Stimulated activated CD8-positive, alpha-beta memory T cell treated with anti-CD3 and anti-CD28 coated beads, Interleukin-4, amount 100 ng/mL, for 1 hour (primary cell): ENCODE measurements at places on chromosomes 2 and 18.

DNA sequence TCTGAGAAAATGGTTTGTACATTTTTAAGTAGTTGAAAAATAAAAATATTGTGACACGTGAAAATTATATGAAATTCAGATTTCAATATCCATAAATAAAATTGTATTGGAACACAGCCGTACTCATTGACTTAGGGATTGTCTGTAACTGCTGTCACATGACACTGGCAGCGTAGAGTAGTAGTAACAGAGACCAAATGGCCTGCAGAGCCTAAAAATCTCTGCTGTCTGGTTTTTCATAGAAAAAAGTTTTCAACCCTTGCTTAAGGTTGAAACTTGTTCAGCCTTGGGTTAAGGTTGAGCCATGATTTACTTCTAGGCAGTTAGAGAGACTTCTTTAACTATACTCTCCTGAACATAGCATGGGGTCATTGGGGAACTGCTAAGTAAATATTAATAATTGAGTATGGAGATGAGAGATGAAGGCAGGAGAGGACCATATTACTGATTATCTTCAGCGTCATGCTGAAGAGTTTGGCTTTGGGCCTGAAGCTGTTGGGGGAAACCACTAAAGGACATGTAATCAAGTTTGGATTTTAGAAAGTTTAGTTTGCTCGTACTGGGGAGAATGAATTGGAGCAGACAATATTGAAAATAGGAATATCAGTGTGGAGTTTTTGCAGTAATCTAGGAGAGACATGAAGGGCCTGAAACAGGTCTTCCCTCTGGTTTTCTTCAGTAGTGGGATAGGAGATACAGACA is 16.2 kb downstream of the EML4 start:
- DNase-seq: no peak

DNA sequence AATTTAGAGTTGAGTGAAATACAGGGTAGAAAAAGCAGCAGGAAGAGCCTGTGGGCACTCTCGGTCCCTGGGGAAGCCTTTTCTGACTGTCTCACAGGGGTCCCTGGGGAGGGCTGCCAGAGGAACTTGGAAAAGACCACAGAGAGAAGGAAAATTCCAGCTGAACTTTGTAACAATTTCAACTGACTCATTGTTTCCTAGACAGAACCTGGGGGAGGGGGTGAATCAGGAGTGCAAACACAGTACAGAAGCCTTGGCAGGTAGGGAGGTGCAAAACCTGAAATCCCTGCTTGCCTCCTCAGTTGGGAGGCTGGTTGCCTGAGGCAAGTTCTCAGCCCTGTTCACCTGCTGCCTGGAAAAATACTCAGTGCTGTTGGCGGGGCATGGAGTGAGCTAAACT is 106.8 kb downstream of the GRB14 start:
- DNase-seq: no peak

- no peak for DNase-seq
These were observed 3.6 kb downstream of the PCYOX1 start for GRCh38 chr2:70261501-70261900.

- DNase-seq: no peak
These were observed 23.7 kb downstream of the CENPO start for GRCh38 chr2:24816884-24817283.

GRCh38 chr18:74255131-74255616 is 36.6 kb downstream of the CYB5A start:
- DNase-seq: no peak

GRCh38 chr18:49031511-49032188 is 80.9 kb upstream of the SMAD7 start:
- DNase-seq: no peak

GRCh38 chr2:177385151-177385550 is 7.4 kb upstream of the AGPS start:
- no peak for DNase-seq

DNA sequence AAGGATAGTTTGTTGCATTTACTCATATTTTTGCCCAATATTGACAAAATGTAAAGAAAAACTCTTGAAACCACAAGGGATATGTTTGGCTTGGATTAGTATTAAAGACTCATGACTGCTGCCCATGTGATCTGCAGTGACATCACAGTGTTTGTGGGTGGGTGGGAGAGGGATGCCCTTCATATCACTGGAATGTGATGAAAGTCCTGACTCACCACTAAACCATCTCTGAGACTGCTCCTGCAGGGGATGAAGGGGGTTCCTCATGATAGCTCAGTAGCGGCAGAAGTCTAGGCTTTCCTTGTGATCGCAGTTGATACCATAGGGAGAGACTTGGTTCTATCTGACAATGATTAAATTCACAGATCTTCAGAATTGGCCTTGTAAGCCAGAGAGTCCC is 451.2 kb downstream of the CNTNAP5 start:
- DNase-seq: no peak

DNA sequence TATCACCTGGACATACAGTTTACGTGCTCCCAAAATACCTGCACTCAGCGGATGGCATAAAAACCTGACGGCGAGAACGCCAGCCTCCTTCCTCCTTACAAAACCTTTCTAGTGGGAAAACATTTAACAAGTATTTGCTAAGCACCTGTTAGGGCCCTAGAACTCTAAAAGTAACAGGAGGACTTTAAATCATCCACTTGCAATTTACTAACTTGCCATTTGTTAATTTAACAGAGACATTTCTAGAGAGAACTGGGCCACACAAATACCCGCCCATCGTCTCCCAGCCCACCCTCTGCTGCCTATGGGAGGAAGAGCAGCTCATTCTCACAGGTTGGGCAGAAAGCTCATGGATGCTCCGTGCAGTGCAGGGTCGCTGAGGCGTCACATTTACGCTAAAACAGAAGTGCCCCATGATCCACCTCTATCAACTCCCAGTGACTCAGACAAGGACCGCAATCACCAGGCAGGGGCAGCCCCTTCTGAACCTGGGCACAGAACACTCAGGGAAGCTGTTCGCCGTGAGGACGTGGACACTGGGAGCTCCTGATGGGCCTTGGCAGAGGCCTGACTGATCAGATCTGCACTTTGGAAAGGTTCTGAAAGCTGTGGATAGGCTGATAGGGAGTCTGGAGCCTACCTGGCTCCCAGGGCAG is 106.9 kb downstream of the HDAC4 start:
- DNase-seq: no peak

DNA sequence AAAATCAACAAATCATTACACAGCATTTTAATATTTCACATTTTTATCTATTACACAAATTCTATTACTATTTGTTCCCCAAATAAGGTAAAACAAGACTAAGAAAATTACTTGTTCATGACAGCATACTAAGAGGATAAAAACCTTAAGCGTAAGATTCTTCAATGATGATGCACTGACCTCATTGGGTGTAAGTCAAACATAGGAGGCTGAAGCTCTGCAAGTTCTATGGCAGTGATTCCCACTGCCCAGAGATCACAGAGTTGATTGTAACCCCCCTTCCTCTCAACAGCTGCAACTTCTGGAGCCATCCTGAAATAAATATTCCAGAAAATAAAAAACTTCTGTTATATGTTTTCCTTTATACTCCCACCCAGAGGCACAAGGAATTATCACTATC is 82.2 kb upstream of the CDKL4 start:
- no peak for DNase-seq

- DNase-seq: no peak
These were observed 176.3 kb downstream of the PIK3C3 start for GRCh38 chr18:42131066-42131929.

DNA sequence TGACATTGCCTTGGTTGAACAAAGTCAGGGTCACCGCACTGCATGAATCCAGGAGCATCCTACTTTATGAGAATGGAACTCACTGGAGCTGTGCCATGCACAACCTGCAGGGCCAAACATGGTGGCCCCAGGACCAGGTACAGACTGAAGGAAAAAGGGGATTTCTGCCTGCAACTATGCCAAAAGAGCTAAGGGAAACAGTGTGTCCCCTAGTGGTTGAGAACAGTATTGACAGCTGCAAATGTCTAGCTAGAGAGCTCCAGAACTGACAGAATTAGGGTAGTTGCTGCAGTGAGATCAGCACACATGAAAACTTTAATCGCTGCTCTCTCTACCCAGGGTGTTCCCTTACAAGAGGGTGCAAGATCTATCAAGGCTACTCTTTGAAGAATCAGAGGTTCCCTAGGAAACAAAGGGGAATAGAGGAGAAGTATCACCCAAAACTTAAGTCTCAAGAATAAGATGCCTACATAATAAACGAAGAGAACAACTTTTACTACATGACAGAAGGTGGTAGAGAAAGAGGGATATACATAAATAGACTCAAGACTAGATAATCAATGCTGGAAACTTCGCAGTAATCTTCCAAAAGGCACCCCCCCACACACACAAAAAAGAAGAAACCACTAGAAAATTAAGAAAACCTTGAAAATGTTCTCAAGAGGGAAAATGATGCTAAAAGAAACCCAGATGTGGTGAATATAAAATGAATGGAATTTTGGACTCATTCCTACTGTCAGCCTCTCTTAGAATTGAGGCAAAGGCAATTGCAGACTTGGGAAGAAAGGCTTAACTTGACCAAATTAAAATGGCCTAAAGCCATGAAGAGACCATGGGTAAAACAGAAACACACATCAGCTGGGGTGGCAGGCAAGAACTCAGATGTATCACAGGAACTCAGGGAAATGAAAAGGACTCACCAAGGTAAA is 43.6 kb upstream of the IHH start:
- no peak for DNase-seq
